Effector CD8-positive, alpha-beta T cell (primary cell): ENCODE measurements at places on chromosomes 16 and 17.

- no peak for DNase-seq
Measured at GRCh38 chr17:74532115-74532514, 840 bp upstream of the CD300LB start.

- DNase-seq: no peak
Measured at GRCh38 chr17:64177311-64178010, 47.5 kb upstream of the ERN1 start.

GRCh38 chr16:53839150-53839549, 135.2 kb downstream of the FTO start:
- no peak for DNase-seq

GRCh38 chr17:36614933-36615332, 13.6 kb downstream of the MRM1 start:
- no peak for DNase-seq

GRCh38 chr17:1985093-1985492, 40.0 kb downstream of the RTN4RL1 start:
- no peak for DNase-seq
